ENCODE measurements at places on chromosomes 3 and 15. TPM values are rescaled to one million over a fixed set of nuclear protein-coding genes. Genes with fewer than 3 reads are reported as not detected.

DNA sequence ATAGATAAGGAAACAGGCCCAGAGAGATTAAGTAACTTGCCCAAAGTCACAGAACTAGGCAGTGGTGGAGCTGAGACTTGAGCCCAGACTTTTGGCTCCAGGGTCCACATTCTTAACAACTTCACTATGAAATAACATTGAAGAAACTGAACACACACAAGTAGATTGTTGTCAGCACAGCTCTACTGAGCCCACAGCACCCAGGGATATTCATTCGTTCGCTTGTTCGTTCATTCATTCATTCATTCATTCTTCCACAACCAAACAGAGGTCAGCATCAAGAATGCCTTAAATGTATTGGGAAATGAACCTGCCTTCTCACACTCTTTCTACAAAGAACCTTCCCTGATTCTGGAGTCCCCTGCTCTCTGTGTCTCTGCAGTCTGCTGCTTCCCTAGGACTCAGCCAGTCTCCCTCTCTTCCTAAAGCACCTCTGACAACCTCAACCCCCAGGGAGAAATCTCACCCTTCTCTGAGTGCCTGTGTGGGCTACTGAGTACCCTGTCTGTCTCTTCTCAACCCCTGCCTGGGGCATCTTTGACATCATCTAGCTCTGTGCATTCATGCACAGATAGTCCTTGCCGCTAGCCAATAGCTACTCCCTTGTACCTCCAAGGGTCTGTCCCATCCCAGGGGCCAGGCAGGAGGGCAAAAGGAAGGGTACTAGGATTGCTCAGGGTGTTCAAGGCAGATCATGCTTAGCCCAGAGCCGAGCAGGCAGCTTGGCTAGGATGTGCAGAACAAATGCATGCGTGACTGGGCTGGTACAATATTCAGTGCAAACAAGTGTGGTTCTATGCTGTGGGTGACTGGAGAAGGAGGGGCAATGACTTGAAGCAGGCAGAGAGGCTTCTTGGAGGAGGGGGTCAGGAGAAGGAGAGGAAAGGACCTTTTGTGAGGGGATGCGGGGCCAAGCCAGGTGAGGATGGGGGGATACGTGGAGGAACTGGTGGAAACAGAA, 3.4 kb downstream of the LINGO1 start:
- peaks cover 55% of the 10 kb centered on the region for H3K27me3 ChIP-seq
- no peak overlapping the region for H3K27ac ChIP-seq
- no peak overlapping the region for H3K4me3 ChIP-seq
- no peaks in the 10 kb centered on the region for H3K36me3 ChIP-seq

- H3K27ac ChIP-seq, result no peak overlapping the region
- H3K4me1 ChIP-seq, result no peaks in the 10 kb centered on the region
- no peak overlapping the region for H3K4me3 ChIP-seq
- DNase-seq, result no peak
These were observed 428.1 kb upstream of the NAALADL2 start for GRCh38 chr3:174430986-174431385.

DNA sequence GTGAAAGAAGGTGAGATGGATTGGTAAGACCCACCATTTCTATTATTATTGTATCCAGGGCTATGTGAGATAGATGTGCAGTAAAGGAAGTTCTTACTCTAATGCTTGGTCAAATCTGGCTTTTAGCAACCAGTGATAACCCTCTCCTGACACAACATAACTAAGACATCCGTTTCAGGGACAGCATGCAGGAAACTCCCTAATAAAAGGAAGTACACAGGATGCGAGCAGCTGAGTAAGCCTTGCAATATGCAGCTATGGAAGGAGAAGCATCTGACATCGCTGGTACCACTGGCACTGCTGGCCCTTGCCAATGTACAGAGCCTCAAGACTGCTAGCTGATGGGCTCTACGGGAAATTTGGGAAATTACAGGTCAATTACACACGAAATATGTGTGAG, 662.3 kb downstream of the NR2F2 start:
- no peaks in the 10 kb centered on the region for H3K4me1 ChIP-seq
- no peaks in the 10 kb centered on the region for H3K36me3 ChIP-seq

- H3K27me3 ChIP-seq, result no peaks in the 10 kb centered on the region
- no peaks in the 10 kb centered on the region for H3K36me3 ChIP-seq
- no peak for DNase-seq
- no peak overlapping the region for H3K4me3 ChIP-seq
- peaks cover 5% of the 10 kb centered on the region for H3K4me1 ChIP-seq
- no peak overlapping the region for H3K27ac ChIP-seq
These were observed 174.9 kb downstream of the XXYLT1 start for GRCh38 chr3:195096053-195096452.

GRCh38 chr3:191372122-191372521, 41.8 kb upstream of the UTS2B start:
- no peak overlapping the region for H3K4me3 ChIP-seq
- no peak overlapping the region for H3K27ac ChIP-seq
- peaks cover 46% of the 10 kb centered on the region for H3K36me3 ChIP-seq
- no peak for DNase-seq
- H3K4me1 ChIP-seq, result peaks cover 11% of the 10 kb centered on the region

DNA sequence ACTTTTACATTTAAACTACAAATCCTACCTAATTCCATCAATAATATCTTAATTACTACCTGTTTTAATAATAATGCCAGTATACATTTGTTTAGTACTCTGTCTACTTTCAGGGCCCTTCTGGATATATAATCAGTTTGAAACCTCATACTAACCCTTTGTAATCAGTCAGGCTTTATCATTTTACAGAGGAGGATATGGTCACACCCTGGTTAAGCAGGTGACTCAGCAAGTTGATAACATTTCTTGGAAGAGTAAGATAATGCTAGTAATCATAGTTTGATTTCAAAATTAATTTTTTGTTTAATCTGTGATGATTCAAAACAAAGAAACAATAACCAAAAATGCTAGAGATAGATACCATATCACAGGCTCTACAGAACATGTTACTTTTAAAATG, 208.2 kb upstream of the MANF start:
- no peak for DNase-seq
- no peaks in the 10 kb centered on the region for H3K27me3 ChIP-seq
- no peak overlapping the region for H3K4me3 ChIP-seq
- H3K36me3 ChIP-seq, result no peaks in the 10 kb centered on the region

GRCh38 chr3:139427283-139428060, 38.0 kb upstream of the COPB2 start:
- H3K36me3 ChIP-seq, result no peaks in the 10 kb centered on the region
- no peak overlapping the region for H3K4me3 ChIP-seq
- H3K4me1 ChIP-seq, result no peaks in the 10 kb centered on the region

GRCh38 chr15:36943508-36944361, 156.6 kb downstream of the MEIS2 start:
- DNase-seq, result no peak
- no peak overlapping the region for H3K27ac ChIP-seq
- H3K4me3 ChIP-seq, result no peak overlapping the region
- no peaks in the 10 kb centered on the region for H3K4me1 ChIP-seq
- H3K36me3 ChIP-seq, result no peaks in the 10 kb centered on the region

The EAF2 gene
- total RNA-seq, result 7.4 TPM

The SLC15A2 gene
- not detected for total RNA-seq

The UTS2B gene
- total RNA-seq, result 0.76 TPM

DNA sequence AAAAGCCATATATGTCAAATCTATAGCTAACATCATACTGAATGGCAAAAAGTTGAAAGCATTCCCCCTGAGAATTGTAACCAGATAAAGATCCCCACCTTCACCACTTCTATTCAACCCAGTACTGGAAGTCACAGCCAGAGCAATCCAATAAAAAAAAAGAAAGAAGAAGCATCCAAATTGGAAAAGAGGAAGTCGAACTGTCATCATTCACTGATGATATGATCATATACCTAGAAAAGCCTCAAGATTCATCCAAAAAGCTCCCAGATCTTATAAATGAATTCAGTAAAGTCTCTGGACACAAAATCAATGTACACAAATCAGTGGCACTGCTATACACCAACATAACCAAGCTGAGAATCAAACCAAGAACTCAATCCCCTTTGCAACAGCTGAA, 97.4 kb downstream of the CBLB start:
- H3K27ac ChIP-seq, result no peak overlapping the region
- no peaks in the 10 kb centered on the region for H3K36me3 ChIP-seq
- no peak for DNase-seq
- H3K27me3 ChIP-seq, result no peaks in the 10 kb centered on the region

The CDHR4 gene
- total RNA-seq, result not detected

DNA sequence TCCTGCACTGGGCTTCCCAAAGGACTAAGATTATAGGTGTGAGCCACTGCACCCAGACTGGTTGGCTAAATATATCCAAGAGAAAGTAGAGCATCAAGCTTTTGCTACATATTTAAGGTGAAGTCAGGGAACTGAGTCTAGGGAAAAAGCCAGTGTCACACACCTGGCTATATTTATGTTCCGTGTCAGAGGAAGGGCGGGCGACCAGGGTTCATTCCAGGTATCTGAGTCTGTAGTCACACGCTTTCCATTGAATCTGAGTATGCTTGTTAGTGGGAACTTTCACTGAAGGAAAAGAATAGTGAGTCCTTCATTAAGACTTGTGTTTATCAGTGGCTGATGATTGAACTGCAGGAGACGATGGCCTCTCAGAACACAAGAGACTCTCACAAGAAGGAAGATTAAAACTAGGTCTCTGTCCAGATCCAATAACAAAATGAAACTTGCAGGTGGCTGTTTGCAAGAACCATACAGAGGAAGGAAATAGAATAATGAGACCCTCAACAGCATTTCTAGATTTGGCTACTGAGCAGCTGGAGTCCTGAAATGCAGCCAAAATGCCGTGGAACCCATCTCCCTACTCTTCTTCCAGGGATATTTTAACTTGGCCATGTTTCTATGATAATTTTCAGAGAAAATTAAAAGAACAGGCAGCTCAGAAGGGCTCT, 276.3 kb downstream of the THSD4 start:
- no peak overlapping the region for H3K4me3 ChIP-seq
- H3K4me1 ChIP-seq, result peaks cover 21% of the 10 kb centered on the region
- H3K27ac ChIP-seq, result no peak overlapping the region
- no peaks in the 10 kb centered on the region for H3K36me3 ChIP-seq
- H3K27me3 ChIP-seq, result no peaks in the 10 kb centered on the region
- DNase-seq, result no peak

DNA sequence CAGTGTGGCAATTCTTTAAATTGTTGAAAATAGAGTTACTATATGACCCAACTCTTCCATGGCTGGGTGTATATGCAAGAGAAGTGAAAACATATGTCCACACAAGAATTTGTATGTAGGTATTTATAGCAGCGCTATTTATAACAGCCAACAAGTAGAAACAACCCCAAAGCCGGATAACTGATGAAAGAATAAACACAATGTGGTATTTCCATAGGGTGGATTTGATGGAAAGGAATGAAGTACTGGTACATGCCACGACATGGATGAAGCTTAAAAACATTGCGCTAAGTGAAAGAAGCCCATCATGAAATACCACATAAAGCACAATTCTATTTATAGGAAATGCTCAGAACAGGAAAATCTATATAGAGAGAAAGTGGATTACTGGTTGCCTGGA, 554.5 kb downstream of the AGBL1 start:
- no peak for DNase-seq
- H3K4me1 ChIP-seq, result no peaks in the 10 kb centered on the region
- no peak overlapping the region for H3K27ac ChIP-seq
- H3K27me3 ChIP-seq, result no peaks in the 10 kb centered on the region

- H3K4me3 ChIP-seq, result no peak overlapping the region
- DNase-seq, result no peak
- H3K27me3 ChIP-seq, result no peaks in the 10 kb centered on the region
These were observed 63.7 kb upstream of the MRPS22 start for GRCh38 chr3:139280027-139280671.

- H3K4me1 ChIP-seq, result peaks cover 9% of the 10 kb centered on the region
- H3K27me3 ChIP-seq, result no peaks in the 10 kb centered on the region
- H3K4me3 ChIP-seq, result no peak overlapping the region
- no peak overlapping the region for H3K27ac ChIP-seq
- no peak for DNase-seq
These were observed 346.6 kb downstream of the ERC2 start for GRCh38 chr3:56121716-56122115.

The TTC23 gene
- 31.9 TPM for total RNA-seq

- peak overlapping the region; percentile 83 for H3K27ac ChIP-seq
- peaks cover 14% of the 10 kb centered on the region for H3K36me3 ChIP-seq
- H3K4me1 ChIP-seq, result peaks cover 21% of the 10 kb centered on the region
- no peaks in the 10 kb centered on the region for H3K27me3 ChIP-seq
- no peak overlapping the region for H3K4me3 ChIP-seq
- DNase-seq, result peak; percentile 55
These were observed 100.4 kb downstream of the PCCB start for GRCh38 chr3:136350557-136350956.

DNA sequence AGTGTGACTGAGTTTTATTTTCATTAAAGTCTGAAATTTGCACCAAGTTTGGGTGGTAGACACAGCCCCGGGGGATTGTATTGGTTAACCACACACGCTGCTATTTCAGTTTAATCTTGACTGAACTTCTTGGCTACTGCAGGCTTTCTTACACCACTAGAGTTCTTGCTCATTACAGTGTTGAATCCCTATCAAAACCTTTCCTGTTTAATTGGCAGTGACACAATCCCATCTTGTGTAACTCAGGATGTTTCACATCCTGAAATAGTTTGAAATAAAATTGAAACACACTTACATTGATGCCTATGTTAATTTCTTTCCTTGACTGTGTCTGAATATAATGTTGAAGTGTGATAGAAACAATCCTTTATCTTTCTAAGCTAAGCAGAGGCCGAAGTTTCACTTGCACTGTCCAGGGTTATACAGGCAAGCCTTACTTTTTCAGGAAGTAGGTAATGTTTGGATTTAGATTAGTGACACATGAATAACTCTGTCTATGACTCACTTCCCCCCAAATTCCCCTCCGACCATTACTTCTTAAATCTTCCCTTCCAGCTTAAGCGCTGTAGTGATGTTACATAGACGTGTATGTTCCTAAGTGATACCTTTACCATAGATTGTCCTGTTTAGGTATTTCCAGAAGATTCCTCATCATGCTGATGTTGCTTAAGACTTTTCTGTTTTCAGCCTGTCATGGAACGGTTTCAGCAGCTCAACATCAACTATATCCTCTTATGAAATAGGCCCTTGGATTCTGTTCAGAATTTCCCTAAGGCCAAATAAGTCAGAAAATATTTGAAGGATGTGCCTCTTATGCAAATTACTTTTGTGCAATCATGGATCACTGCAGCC, 16.8 kb downstream of the ATG7 start:
- H3K27ac ChIP-seq, result peak overlapping the region; percentile 97
- H3K4me3 ChIP-seq, result no peak overlapping the region
- no peaks in the 10 kb centered on the region for H3K27me3 ChIP-seq
- peak; percentile 92 for DNase-seq
- H3K4me1 ChIP-seq, result peaks cover 59% of the 10 kb centered on the region

The IL1RAP gene
- 29.6 TPM for total RNA-seq

DNA sequence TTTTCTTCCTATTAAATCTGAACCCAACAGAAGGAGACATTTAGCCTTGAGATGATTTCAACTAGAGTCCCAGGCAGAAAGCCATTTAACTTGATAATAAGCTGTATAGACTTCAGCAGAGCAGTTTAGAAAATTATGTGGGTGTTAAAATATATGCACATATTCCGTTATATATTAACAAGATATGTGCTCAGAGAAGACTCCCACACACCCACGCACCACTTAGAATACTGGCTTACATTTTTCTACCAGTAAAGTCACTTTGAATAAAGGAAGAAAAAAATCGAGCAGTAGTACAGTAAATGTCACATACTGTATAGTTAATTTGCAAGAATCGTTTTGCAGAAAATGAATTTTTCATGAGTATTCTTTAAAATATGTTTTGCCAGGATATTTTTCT, 599.3 kb downstream of the FGF12 start:
- H3K27ac ChIP-seq, result no peak overlapping the region
- H3K4me3 ChIP-seq, result no peak overlapping the region

GRCh38 chr15:33551860-33552259, 241.1 kb downstream of the RYR3 start:
- DNase-seq, result no peak
- H3K4me1 ChIP-seq, result no peaks in the 10 kb centered on the region
- H3K4me3 ChIP-seq, result no peak overlapping the region
- H3K27ac ChIP-seq, result no peak overlapping the region
- 0 out of 2 replicates have a peak, but pooled peaks cover 4% of the 10 kb centered on the region for H3K27me3 ChIP-seq

All from SJSA1 (cell line).